Pancreas (tissue), 10 donors: ENCODE measurements at places on chromosomes 6 and 20. TPM values are rescaled to one million over a fixed set of nuclear protein-coding genes. Genes with fewer than 3 reads are reported as not detected.

The RAET1G gene
- not detected for polyA plus RNA-seq

The ELMO2 gene
- 18.1 TPM for polyA plus RNA-seq

GRCh38 chr6:135251498-135252441, 70.7 kb downstream of the MYB start:
- no peak for DNase-seq

DNA sequence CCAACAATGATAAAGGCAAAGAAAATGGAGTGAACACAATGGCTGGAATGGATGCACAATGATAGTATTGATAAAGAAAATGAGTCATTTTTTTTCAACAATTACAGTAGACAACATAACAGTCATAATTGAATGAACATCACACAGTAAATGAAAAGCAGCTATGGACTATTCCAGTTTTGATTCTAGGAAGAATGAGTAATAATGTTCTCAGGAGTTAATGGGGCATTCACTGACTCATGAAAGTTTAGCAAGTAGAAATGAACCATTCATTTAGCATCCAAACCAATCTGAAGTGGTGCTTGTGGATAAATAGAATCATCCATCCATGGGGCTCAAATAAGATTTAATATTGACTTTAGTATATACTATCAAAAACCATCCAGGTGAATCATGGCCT, 1029.5 kb upstream of the GJE1 start:
- no peak for DNase-seq

- DNase-seq = no peak
Measured at GRCh38 chr6:13469693-13470092, 17.7 kb downstream of the GFOD1 start.
